ENCODE measurements at places on chromosomes 2 and 18.

DNA sequence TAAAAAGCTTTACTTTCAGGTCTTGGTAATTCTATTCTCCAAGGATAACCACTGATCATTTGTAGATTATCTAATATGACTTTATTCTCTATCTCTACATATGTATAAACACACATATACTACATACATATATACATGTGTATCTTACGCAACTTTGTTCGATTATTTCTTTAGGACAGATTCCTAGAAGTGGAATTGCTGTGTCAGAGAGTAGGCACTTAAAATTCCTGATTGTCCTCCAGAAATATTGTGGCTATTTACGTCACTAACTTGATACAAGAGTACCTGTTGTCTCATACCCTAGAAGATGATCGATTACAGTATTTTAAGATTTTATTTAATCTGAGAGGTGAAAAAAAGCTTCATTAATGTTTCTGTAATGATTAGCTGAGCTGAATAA is 57.9 kb downstream of the FAM98A start:
- no peak for DNase-seq

DNA sequence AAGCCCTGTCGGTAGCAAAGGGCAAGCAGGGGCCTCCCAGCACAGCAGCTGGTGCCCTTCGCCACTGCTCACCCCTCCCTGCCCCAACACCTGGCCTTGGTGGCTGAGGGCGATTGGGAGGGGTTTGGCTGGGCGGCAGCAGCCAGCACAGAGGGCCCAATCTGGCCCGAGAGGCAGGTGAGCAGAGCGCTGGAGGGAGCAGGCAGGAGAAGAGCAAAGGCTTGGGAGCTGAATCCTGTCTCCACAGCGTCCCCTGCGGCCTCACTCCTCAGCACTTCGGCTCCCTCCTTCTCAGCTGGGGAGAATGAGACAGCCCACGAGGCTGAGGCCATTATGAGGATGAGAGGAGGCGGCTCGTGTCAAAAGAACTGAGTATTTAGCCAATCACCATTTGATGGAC is 74.9 kb upstream of the TAF1B start:
- peak; percentile 44 for DNase-seq

DNA sequence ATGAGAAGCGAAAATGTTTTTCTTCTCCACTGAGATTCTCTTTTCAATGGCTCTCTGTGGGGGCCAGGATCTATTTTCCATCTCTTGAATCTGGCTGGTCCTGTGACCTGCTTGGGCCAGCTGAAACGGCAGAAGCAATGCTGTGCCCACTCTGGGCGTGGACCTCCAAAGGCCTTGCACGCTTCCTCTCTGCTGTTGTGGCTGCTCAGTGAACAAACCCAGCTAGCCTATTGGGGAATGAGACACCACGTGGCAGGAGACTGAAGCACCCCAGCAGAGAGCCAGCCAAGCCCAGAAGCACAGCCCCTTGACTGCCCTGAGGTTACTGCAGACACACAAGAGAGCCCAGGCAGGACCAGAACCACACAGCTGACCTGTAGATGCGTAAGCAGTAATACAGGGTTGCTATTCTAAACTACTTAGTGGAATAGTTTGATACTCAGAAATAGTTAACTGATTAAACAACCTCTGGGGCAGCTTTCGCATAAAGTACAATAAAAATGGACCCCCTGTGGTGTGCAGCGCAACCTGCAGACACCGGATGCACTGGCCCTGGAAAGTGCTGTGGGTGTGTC is 221.7 kb upstream of the SH3BP4 start:
- peak; percentile 18 for DNase-seq

DNA sequence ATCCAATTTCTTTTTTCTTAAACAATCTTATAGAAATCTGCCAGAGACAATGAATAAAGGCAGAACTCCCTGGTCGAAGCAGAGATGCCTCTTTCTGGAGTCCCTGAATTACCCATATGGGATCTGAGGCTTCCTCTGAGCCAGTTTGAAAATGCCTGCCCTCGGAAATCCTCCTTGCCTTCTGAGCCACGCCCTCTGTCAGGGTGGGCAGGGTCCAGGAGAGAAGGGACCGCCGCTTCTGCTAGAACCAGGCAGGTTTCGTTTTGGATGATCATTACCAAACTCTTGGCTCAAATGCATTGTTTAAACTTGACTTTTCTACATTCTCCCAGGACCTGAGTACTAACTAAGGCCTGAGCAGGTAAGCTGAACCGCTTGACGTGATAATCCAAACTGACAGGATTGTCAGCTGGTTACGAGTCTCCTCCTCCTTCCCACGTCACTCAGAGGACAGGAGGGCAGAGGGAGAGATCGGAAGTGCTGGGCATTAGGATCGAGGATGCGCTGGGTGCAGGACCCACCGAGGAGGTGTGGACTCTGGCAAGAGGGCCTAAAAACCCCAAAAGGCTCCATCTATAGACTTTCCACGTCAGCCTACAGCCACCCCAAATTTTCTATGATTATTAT is 128.4 kb downstream of the KLHL29 start:
- DNase-seq, result no peak

GRCh38 chr18:58385472-58385871 is 243.4 kb downstream of the ALPK2 start:
- DNase-seq, result no peak

GRCh38 chr2:27795868-27796277 is 24.4 kb downstream of the MRPL33 start:
- DNase-seq, result no peak

DNA sequence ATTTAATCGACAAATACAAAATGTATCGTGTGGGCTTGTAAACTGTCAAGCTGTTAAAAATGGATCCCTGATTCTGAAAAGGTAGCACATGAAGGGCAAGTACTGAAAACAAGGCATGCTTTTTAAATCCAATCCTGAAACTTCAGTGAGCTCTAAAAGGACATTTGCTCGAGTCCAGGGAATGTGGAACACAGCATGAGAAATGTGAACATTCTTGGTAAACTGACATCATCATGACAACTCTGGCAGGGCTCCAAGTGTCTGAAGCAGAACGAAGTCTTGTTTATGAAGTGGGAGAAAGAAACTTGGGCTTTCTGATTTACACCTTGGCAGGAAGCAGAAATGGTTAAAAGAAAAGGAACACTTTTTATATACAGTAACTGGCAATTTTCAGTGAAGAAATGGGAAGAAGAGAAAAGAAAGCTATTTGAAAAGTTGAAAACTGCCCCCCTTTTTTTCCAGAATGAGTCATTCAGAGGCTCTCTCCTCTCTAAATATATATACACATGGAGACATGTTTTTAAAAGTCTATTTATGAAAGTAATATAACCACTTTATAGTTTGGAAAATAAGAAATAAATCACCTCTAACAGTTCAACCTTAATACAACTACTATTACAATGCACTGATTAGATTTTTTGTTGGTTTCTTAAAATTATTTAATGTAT is 120.8 kb downstream of the GAREM1 start:
- peak; percentile 98 for DNase-seq

GRCh38 chr2:168454737-168455644 is 1.1 kb upstream of the CERS6 start:
- DNase-seq, result no peak

DNA sequence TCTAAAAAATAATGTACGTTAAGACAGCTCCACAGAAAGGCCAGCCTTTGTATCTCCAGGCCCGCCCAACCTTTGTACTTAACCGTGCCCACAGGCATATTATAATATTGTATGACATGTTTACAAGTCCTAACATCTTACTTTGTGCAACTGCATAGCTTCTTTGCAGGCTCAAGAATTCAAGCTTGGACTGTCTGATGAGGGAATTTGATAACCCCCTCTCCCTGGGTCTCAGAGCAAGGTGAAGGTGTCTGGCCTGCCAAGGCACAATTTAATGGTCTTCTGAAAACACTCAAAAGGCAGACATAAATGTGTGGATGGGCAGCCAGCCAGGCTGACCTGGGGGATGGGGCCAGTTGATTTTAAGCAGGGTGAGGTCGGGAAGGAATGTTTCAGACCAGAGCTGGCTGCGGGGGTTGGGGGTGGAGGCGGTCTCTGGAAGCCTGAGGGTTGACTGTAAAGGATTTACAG is 732.7 kb upstream of the FANCL start:
- DNase-seq, result peak; percentile 46

GRCh38 chr2:50878251-50878650 is 153.7 kb downstream of the NRXN1 start:
- no peak for DNase-seq

DNA sequence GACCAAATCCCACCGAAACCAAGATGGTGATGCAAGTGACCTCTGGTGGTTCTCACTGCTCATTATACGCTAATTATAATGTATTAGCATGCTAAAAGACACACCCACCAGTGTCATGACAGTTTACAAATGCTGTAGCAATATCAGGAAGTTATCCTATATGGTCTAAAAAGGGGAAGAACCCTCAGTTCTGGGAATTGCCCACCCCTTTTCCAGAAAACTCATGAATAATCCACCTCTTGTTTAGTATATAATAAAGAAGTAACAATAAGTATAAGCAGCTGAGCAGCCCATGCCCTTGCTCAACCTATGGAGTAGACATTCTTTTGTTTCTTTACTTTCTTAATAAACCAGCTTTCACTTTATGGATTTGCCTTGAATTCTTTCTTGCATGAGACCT is 31.0 kb upstream of the FMNL2 start:
- no peak for DNase-seq

DNA sequence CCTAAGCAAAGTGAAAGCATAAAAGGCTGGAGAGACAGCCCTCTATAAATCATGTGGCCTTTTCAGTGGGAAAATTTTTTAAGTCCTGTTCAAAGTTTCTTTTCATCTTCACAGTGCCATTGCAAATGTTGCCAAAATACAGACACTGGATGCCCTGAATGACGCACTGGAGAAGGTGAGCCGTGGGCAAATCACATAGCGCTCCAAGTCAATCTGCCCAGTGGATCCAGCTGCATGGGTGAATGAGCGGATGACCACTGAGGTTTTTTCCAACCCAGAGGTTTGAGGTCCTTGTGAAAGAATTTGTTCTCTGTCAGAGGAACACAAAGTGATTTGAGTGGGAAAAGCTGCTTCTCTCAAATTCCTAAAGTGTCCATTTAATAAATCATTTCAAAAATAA is 11.8 kb downstream of the DAPL1 start:
- DNase-seq, result no peak

GRCh38 chr2:150207979-150208378 is 279.5 kb downstream of the RND3 start:
- DNase-seq, result no peak

DNA sequence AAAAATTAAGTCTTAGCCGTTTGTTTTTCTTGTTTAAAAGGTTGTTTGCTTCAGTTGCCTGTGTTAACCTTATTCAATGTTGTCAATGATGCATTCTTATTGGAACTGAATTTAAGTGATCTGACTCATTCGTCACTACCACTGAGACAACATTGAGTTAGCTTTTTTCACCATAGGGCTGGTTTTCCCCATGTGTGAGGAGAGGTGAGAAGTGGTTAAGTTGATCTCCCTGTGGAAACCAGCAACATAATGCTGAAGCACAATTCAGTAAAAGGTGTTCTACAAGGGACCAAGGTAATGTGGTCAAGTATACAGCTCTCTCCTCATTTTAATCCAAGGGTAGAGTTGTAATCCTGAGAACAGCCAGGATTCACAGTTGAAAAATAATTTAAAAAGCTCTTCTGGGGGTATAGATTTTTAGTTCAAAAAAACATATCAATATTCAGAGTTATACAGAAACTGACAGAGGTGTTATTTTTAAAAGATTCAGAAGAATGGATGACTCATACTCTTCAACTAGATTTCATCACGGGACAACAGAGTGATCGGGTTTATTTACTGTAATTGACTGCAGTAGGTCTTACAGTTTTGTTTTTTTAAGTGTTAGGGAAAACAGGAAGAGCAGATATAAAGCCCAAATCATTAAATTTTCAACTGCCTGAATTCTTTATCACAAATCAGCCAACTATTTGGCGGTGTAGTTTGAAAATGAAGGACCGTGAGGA is 12.6 kb downstream of the NOP58 start:
- peak; percentile 61 for DNase-seq

DNA sequence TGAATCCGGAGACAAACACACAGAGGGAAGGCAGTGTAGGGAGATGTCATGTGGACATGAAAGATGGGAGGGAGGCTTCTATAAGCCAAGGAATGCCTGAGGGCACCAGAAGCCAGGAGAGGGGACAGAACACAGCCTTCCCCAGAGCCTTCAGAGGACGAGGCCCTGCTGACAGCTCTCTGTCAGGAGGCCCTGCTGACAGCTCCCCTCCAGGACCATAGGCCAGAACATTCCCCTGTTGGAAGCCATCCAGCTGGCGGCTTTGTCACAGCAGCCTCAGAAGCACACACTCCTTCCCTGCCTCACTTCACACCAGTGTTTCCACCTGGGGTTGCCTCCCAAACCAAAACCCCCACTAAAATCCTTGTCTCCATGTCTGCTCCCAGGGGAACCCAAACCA is 171.3 kb upstream of the ID2 start:
- DNase-seq, result no peak

- no peak for DNase-seq
These were observed 391 bp upstream of the TMEM17 start for GRCh38 chr2:62506421-62506750.

- no peak for DNase-seq
These were observed 9.7 kb downstream of the MYO7B start for GRCh38 chr2:127545189-127545588.

DNA sequence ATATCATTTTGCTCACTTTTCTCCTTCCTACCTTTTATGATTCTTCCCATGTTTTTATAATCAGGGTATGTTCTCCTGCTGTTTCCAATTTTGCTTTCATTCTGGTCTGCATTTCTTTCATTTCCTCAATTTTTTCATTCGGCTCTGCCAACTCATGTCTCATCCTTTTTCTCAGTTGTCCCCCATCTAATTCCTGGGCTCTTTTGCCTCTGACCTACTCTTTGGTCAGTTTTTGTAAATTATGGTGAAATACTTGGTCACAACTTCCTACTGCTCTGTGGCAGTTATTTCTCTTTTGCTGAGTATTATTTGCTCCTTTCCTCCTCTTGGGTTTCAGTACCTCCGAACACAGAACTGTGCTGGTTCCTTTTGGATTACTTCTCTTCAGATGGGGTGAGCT is 27.5 kb downstream of the MYO7B start:
- DNase-seq, result no peak

DNA sequence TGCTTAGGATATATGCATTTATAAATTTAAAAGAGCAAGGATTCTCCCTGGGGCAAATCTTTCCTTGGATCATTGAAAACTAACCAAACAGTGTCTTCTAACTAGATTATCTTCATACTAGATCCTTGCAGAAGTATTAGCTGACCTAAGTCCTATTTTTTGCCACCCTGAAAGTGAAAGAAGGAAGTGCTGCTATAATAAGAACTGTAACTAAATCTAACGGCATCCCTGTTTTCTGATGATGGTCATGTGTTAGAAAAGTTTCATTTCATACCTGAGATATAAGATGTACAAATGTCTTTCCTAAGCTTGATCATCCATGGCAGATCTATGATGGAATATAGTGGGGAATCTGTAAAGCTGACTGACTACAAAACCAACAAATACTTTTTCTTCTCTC is 102.7 kb downstream of the MAP2 start:
- DNase-seq, result peak; percentile 5

DNA sequence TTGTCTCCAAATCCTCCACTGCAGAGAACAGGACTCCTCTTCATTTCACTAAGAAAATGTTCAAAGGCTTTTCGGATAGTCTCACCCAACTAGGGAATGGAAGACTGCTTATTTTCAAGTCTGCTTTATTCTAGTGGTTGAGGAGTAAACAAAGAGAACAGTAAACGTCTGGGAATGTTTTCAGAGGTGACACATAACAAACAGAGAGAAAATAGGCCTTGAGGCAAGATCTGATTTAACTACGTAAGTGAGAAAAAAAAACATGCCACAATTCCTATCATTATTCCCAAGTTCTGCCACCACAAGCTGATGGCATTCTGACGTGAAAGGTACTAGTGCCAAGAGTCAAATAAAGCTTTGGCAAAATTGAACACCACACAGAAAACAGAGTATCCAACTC is 16.7 kb upstream of the WIPF1 start:
- peak; percentile 89 for DNase-seq
